Muscle of back (tissue), 13 donors: ENCODE measurements at places on chromosomes 1 and 21.

DNA sequence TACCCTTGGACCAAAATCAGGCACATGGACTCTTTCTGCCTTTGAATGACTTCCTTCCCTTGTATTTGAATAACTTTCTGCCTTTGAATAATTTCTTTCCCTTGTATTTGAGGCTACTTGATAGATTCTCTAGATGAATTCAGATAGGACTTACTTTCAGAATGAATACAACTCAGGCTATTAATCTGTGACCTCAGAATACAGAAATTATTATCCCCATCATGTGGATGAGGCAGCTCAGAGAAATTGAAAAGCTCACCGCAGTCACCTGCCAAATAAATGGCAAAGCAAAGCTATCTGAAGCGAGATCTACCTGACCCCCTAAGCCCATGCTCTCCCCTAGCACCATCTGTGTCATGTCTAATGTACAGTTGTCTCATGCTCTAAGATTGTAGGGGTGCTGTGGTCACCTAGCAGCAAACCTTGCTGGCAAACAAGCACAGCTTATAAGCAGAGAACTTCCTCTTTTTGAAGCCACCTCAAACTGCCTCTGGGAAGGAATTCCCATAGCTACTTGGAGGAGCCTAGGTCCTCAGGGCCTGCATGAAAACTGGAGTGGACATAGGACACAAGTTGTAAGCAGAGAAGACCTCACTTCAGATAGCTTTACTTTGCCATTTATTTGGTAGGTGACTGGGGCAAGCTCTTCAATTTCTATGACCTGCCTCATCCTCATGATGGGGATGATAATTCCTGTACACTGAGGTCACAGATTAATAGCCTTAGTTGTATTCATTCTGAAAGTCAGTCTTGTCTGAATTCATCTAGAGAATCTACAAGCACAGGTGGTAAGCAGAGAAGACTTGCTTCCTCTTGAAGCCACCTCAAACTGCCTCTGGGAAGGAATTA is 66.1 kb downstream of the FASLG start:
- DNase-seq: no peak

- peak; percentile 75 for DNase-seq
These were observed 46.4 kb upstream of the ERG start for GRCh38 chr21:38544661-38545060.

DNA sequence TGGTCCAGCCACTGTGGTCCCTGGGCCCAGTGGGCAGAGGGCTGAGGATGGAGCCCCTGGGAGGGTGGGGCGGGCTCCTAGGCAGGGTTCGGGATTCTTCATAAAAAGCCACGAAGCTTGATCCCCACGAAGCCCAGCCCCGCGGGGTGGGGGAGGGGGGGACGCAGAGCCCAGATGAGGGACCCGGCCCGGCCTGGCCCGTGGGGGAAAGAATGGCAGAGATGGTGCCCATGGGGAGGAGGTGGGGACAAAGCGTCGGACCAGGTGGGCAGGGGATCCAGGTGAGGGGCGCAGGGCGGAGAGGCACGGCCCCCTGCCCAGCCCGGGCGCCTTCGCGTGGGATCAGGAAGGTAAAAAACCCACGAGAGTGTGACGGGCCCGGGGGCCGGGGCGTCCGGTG is 6.0 kb upstream of the SMIM12 start:
- no peak for DNase-seq

- peak; percentile 43 for DNase-seq
These were observed 4.4 kb upstream of the GBP4 start for GRCh38 chr1:89203166-89203565.

DNA sequence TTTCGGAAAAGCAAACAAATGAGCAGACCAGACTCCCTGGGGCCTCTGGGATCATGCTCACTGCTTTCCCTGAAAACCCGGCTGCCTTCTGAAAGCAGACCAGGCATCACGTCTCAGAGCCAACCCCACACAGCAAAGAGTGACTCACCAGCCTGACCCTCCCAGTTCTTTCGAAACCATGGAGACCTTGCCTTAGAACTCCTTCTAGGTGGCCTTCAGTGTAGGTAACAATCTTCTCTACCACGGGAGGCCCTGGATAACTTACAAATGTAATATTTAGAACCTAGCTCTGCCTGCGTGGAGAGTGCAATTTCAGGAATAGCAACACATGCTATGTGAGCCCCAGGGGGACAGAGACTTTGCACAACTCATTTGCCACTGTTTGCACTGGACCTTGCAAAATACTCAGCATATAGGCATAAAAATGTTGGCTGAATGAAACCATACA is 105.2 kb downstream of the SUSD4 start:
- no peak for DNase-seq

GRCh38 chr1:55064071-55064581 is 24.8 kb downstream of the PCSK9 start:
- DNase-seq: no peak

- no peak for DNase-seq
These were observed 89.3 kb downstream of the LACTBL1 start for GRCh38 chr1:22883406-22883805.
